ENCODE measurements at places on chromosomes 3 and 15.
A peak's percentile ranks its signal among the peaks of the same experiment; 100 is the strongest.

GRCh38 chr15:89822951-89823711, 8.5 kb upstream of the ANPEP start:
- DNase-seq, result no peak

DNA sequence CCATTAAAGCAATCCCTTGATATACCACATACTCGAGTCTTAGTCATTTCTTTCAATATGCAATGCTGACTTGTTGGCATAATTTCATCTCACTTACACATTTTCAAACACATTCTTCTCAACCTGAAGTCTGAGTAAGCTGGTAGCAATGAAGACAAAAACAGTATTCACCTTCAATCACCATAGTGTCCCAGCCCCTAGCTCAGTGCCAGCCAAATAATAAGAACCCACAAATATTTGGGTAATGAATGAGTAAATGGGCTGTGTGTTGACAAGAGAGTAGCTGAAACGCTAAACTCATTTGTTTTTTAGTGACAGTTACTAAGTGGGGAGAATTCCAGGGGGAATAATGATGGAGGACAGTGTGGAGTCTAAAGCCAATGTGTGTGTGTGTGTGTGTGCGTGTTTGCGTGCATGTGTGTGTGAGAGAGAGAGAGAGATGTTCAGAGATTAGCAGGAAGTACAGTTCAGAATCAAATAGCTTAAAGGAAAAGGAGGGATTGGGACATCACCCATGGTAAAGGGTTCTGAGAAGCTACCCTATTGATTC, 165.7 kb downstream of the GAP43 start:
- DNase-seq, result no peak

DNA sequence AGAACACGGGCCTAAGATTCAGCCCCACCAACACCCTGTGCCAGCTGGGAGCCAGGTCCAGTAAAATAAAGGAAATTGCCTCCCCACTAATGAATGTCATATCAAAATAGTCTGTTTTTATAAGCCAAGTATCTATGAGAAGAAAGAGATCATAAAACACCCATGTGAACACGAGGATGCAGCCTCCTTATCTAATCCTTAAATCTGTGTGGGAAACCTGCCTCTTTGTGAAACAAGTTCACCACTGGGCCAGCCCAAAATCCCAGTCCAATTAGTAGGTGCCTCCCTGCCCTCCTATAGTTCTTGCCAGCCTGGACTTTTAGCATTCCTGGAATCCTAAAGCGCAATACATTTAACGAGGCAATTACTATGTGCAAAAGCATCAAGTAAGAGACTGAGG, 42.0 kb downstream of the SCAPER start:
- DNase-seq, result peak; percentile 21

DNA sequence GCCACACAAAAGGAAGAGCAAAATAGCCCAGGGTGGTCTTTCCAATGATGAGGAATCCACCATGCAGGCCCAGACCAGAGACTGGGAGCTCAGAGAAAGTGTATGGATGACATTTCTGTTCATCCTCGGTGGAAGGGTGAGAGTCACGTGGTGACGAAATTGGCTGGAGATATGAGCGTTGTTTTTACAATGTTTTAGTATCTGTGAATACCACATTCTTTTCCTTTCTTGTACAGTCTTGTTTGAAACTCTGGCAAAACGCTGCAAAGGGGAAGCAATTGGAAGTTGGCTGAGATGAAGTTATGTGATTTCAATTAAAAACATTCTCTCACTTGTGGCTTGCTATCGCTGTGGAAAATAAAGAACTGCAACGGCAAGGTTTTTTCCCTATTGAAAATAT, 137.5 kb downstream of the MAGI1 start:
- DNase-seq, result no peak

DNA sequence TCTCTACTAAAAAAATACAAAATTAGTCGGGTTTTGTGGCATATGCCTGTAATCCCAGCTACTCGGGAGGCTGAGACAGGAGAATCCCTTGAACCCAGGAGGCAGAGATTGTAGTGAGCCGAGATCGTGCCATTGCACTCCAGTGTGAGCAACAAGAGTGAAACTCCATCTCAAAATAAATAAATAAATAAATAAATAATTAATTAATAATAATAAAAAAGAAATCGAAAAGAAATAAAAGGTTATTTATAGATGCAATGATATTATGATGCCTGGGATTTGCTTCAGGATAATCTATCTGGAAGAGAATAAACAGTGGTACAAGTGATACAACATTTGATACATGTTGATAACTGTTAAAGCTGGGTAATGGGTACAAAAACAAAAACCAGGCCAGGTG, 58.6 kb downstream of the SOX2 start:
- no peak for DNase-seq

DNA sequence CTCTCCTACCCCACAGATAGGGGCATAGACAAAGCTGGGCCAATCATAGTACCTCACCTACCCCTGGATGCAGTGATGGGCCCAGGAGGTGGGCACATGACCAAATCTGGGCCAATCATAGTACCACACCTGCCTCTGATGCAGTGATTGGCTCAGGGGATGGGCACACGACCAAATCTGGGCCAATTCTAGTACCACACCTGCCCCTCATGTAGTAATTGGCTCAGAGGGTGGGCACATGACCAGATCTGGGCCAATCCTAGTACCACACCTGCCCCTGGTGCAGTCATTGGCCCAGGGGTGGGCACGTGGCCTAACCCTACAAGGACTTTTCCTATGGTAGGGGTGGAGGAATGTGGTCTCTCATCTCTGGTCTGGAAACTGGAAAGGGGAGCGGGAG, 56.9 kb upstream of the MEF2A start:
- no peak for DNase-seq

DNA sequence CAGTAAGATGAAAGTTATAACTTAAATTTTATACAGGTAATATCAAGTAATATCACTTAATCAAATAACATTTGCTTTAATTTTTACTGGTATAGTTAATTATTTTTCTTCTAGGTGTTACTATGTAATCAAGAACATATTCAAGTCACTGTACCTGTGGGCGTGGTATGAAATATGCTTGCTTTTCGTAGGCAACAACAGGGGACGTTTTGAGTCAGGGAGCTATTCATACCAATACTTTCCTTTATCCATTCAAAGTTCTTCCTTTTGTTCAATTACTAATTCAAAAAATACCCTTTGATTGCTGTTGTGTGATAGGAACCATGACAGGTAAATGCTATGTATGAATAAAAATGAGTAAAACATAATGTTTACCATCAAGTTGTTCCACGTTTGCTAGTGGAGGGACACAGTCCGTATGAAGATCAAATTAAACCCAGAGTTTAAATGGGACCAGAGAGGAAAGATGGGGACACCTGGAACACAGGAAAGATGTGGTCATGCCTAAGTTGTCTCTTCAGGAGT, 654.0 kb upstream of the KCNMB2 start:
- no peak for DNase-seq

GRCh38 chr3:12679468-12679867, 15.6 kb upstream of the RAF1 start:
- no peak for DNase-seq

- no peak for DNase-seq
Observed at GRCh38 chr3:175349168-175349567, 490.0 kb downstream of the NAALADL2 start.

- no peak for DNase-seq
Observed at GRCh38 chr3:46764206-46764605, 46.5 kb upstream of the PRSS50 start.

DNA sequence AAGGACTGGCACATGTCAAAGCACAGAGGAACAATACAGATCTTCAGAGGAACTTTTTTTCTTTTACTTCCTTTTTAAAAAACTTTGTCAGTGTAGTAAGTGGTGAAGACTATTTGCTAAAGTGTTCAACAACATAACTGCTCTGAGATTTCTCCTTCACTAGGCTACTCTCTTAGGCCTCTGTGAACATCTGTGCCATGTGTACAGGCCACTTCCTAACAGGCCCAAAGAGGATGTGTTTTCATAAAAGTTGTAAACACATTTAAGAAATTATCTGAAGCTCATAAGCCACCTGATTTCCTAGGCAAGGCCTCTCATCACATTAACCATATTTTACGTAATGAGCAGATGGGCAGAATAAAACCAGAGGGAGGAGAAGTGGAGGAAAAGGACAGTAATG, 235.4 kb downstream of the FHIT start:
- DNase-seq, result peak; percentile 23

DNA sequence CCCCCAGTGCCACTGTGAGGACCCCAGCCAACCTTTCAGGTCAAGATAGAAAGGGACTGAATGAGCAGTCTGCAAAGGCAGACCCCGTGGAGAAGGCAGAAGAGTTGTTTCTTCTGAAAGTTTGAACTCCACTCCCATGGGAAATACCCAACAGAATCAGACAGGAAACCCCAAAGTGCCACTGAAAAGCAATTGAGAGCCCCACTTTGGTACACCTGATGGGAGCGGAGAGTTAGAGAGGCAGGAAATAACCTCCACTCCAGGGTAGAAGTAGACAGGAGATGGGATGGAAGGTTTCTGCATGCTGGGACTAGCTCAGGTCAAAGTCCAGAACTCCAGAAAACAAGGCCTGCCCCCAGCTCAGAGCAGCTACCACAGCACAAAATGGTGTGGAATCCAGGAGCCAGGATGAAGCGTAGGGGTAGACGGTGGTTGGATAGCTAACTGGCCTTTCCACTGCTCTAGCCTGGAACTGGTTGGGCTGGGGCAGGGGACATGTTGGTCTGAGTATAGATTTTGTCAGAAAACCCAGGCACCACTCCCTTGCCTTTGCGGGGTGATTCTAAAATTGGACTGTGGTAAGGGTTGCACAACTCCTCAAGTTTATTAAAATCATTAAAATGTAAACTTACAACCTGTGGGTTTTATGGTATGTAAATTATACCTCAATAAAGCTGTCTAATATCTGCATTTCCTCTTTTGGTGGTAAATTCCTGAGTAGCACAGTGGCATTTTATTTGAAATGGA, 1.9 kb upstream of the RAB43 start:
- no peak for DNase-seq

GRCh38 chr15:77688693-77689092, 56.0 kb upstream of the LINGO1 start:
- no peak for DNase-seq

- peak; percentile 44 for DNase-seq
Observed at GRCh38 chr3:62201438-62202035, 171.8 kb downstream of the FEZF2 start.

DNA sequence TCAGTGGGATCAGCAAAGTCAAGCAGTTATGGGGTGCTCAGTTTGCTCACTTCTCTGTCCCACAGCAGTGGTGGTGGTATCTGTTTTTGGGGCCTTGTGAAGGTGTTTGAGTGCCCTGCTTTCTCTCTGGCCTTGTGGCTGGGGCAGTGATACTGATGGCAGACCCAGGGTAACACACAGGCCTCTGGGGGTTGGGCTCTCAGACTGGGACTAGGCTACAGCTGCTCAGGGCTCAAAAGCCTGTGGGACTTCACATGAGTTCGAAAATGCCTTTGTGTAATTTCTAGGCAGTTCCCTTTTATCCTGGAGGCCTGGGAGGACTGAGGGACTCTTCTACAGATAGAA, 75.3 kb downstream of the STXBP5L start:
- no peak for DNase-seq

DNA sequence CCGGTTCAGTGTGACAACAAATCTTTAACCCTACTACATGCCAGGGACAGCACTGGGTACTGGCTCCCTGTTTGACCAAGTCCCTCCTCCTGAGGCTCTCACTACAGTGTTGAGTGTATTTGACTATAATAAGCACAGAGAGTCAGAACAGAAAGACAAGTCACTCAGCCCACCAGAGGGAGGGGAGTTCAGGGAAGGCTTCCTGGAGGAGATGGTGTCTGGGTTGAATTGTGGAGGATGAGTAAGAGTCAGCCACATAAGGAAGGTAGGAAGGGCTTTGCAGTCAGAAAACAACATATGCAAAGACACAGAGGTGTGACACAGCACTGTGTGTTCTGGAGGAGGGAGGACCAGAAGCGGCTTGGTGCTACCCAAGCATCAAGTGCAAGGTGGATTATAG, 17.7 kb downstream of the MEGF11 start:
- DNase-seq, result no peak

DNA sequence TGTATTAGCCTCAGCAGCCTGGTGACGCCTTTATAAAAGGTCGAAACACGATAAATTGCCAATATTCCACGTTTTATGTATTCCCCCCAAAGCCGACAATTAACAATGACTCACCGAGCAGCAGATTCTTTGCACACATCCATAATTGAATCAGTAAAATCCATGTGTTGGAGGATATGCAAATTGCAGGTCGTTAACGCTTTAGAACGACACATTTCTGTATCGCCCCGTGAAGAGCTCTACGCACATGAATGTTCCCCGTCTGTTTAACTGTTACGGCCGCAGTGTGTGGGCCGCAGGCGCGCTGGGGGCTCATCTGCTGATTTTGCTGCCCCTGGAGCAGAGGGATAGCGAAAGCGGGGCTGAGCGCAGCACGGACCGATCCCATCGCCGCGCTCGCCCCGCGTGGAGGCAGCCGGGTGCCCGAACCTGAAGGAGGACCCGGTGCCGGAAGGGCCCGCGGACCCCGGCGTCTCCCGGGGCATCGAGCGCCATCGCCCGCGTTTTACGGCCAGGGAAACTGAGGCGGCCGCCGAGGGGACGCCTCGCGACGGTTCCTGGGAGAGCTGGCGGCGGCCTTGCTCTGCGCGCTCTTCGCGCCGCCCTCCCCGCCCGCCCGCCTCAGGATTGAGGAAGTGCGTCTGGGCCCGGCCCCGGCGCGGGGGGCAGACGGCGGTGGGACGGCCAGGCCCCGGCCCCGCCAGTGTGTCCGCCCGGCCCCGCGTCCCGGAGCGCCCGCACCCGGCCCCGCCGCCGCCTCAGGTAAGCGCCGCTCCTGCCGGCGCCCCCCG, at the start of gene LRRK1:
TSS of gene LRRK1 (plus strand) at position 668 of the 791 bp plus-strand sequence. CDS start 5,276 bp downstream, outside the sequence.
- DNase-seq, result no peak

DNA sequence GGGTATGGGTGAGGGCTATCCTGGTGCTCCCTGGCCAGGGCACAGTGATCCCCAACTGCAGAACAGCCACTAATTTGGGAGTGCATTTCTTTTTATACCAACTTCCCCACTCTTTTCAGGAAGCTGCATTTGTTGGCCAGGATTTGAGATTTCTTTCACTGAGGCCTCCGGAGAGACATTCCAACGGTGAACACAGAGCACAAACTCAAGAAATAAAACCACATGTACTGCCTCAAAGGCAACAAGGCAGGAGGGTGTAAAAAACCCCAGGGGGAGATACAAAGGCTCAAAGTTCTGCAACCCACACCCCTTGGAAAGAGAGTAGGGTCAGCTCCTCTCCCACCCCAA, 65.3 kb downstream of the CPN2 start:
- DNase-seq, result no peak

GRCh38 chr15:34652726-34653033, 69.2 kb upstream of the GOLGA8B start:
- DNase-seq, result no peak

GRCh38 chr15:74442604-74443003, 8.8 kb upstream of the SEMA7A start:
- peak; percentile 60 for DNase-seq

DNA sequence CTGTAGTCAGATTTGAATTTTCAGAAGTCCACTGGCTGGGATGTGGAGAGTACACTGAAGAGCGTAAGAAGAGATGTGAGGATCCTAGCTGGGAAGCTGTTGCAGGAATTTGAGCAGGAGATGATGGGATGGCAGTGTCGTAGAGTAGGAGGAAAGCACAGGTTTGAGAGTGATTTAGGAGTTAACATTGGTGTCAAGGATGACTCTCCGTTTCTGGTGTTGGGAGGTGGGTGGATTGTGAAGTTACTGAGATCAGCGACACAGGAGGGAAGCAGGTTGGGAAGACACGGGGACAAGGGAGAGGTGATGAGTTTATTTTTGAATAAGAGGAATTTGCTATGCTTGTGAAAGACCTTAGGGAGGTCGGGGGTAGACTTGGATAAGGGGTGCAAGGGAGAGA, 434.2 kb upstream of the TPM1 start:
- no peak for DNase-seq

GRCh38 chr3:71026634-71027578, 556.6 kb downstream of the FOXP1 start:
- no peak for DNase-seq

GRCh38 chr3:2211568-2211967, 112.9 kb downstream of the CNTN4 start:
- no peak for DNase-seq

Measured in NCI-H524 (cell line).